Aortic smooth muscle cell (primary cell): ENCODE measurements at places on chromosomes 6 and 20. TPM values are rescaled to one million over a fixed set of nuclear protein-coding genes. Genes with fewer than 3 reads are reported as not detected.

BPIFB4 gene
- total RNA-seq: not detected in 2 replicates

TAAR2 gene
- not detected in 2 replicates for total RNA-seq

SPATA25 gene
- total RNA-seq: 1.4 and 1.5 TPM in 2 replicates

MUC21 gene
- not detected in 2 replicates for total RNA-seq

RBPJL gene
- total RNA-seq: not detected in 2 replicates
